CD4-positive, alpha-beta T cell treated with Interleukin-15 for 4 hours (primary cell): ENCODE measurements at places on chromosomes 7 and 10.

GRCh38 chr7:147321504-147321903, 1204.9 kb downstream of the CNTNAP2 start:
- DNase-seq: no peak

GRCh38 chr7:50197549-50197948, 104.5 kb upstream of the ZPBP start:
- DNase-seq: peak; percentile 53

DNA sequence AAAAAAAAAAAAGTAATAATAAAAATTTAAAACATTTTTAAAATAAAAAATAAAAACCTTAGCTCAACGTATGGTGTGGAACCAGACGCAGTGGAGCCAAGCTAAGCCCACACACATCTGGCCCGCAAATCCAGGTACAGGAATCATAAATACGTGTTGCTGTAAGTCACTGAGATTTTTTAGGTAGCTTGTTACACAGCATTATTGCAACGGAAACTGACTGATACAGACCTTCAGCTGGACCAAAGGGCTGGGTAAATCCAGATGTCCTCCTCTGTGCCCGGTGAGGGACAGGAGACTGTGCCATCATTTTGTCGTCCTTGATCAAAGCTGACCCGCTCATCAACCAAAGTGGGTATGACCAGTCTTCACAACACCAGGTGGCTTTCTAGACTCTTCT, 104.9 kb downstream of the TMEM130 start:
- no peak for DNase-seq

DNA sequence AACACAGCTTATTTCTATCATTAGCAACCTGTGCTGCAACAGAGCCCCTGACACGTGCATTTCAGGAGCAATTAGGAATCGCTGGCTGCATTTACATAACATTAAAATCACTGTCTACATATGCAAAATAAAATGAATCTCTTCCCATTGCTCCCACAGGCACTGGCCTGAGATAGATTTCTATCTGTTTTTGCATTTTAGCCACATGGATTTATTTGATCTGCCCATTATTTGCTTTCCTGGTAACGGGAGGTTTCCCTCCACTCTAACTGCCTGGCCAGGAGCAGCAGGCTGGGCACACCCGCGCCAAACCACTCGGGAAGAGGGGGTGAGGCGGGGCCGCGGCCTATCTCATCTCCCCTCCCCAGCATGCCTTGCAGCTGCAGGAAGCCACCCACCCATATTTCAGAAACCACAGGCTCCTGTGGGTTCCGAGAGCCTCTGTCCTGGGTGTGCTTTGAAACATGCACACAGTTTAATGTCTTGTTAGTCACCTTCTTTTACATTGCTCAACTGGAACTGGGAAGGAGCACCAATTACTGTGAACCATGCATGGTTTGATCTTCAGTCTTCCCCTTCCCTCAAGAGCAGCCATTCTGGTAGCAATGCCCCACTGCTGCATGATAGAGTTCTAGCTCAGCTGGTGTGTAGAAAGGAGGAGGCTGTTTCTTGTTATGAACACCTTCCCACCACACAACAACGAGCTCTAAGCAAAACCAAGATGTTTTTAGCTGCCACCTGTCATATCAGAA, 37.7 kb upstream of the IKZF1 start:
- peak; percentile 87 for DNase-seq

DNA sequence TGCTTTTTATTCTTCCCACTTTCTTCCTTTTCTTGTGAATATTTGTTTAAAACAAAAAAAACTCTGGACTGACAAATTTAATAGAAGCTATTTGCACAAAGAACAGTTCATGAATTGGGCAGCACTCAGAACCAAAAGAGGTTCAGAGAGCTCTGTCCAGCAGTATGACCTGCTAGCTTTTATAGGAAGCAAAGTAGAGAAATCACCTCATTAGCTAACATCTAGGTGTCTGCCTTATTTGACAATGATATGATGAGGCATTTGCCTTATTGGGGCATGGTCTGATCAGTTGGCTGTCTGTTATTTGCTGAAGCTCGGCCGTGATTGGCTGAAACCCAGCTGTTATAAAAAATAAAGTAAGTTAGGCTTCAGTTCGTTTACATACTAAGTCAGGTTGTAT, 819 bp upstream of the TRIM4 start:
- DNase-seq: no peak

DNA sequence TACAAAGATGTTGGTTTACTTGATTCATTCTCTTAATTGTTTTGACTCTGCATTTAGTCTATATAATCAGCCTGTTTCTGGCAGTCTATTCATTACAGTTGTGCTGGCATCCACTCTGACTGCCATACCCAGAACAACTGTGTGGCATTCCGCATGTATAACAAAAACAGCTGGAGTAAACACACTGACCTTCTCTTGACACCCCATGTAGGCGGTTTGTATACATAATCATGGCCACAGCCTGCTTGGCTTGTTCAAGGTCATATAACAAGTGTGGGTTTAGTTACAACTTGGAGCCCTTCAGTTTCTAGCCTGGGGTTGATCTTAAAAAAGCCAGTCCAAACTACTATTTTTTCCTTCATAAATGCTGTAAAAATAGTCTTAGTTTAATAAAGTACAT, 70.9 kb downstream of the MBL2 start:
- no peak for DNase-seq

GRCh38 chr10:130717083-130717482, 580.9 kb downstream of the GLRX3 start:
- DNase-seq: no peak

- DNase-seq: no peak
Observed at GRCh38 chr10:88544140-88544870, 38.8 kb downstream of the RNLS start.

DNA sequence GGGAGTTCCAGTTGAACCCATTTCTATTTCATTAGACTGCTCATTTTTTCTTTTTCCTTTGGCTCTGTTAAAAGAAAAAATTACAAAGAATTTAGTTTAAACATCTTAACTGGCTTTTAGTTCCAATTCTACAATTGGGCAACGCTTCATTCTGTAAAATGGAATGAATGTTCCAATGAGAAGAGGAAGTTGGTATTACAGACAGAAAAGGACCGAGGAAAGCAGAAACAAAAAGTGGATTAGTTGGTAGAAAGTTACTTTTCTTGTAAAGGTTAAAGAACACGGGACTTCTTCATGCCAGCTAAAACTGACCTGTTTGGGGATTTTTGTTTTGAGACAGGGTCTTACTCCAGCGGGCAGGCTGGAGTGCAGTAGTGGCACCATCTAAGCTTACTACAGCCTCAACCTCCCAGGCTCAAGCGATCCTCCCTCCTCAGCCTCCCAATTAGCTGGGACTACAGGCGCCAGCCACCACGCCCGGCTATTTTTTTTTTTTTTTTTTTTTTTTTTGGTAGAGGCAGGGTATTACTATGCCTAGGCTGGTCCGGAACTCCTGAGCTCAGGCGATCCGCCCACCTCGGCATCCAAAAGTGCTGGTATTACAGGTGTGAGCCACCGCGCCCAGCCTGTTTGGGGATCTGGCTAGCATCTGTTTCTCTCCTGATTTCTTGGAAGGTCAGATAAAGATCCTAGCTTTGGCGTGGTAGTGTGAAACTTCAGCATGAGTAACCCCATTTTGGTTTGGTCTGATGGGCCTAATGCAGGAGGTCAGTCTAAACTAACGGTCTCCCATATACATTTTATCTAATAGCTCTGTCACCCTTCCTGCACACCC, 1.3 kb upstream of the VDAC2 start:
- DNase-seq: no peak

- no peak for DNase-seq
Observed at GRCh38 chr10:31129271-31129670, 97.6 kb upstream of the ZNF438 start.

GRCh38 chr10:132277311-132277741, 30.4 kb downstream of the STK32C start:
- DNase-seq: no peak

GRCh38 chr7:28180364-28181147, at the start of gene JAZF1:
JAZF1 (minus strand) TSS chr7:28180795.
- peak; percentile 48 for DNase-seq

DNA sequence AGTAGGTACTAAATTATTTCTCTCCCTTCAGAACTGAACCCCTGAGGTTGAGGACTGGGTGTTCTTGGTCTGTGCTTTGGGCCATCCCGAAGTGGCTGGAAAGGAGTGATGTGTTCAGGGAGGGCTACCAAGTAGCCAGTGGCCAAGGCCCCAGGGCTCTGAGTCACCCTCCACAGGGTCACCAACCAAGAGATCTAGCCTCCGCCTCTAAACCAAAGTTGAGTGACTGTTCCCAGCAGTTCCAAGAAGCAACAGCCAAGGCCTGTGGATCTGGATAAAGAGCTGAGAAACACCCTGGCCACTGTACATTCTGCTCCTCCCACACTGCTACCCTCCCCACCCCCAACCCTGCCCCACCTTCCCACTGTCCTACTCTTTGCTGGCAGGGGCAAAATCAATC, 35.5 kb upstream of the KCNMA1 start:
- DNase-seq: no peak

- no peak for DNase-seq
Observed at GRCh38 chr7:85823396-85824080, 636.7 kb upstream of the SEMA3D start.

- DNase-seq: no peak
Observed at GRCh38 chr10:102499356-102499755, 3.2 kb downstream of the ACTR1A start.

- DNase-seq: no peak
Observed at GRCh38 chr7:30221764-30222163, 62.6 kb upstream of the ZNRF2 start.

DNA sequence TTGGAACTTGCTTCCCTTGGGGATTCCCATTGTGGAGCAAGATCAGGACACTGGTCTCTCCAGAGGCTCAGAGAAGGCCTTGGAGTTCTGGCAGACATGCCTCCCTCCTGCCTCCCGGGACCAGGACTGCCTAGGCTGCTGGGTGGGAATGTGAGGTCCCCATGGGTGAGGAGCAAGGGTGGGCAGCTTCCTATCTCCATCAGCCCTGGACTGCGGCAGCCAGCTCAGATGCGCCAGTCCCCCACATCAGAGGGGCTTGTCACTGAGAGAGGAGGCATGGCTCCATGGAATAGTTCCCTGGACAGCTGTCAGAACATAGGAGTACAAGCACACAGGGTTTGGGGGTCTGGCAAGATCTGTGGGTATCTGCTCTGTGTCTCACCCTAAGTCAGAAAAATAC, 17.3 kb downstream of the GPR26 start:
- DNase-seq: no peak
